T-helper 9 cell (primary cell): ENCODE measurements at places on chromosomes 5 and 9.

- DNase-seq: no peak
Observed at GRCh38 chr5:14767735-14768507, 103.4 kb downstream of the OTULIN start.

DNA sequence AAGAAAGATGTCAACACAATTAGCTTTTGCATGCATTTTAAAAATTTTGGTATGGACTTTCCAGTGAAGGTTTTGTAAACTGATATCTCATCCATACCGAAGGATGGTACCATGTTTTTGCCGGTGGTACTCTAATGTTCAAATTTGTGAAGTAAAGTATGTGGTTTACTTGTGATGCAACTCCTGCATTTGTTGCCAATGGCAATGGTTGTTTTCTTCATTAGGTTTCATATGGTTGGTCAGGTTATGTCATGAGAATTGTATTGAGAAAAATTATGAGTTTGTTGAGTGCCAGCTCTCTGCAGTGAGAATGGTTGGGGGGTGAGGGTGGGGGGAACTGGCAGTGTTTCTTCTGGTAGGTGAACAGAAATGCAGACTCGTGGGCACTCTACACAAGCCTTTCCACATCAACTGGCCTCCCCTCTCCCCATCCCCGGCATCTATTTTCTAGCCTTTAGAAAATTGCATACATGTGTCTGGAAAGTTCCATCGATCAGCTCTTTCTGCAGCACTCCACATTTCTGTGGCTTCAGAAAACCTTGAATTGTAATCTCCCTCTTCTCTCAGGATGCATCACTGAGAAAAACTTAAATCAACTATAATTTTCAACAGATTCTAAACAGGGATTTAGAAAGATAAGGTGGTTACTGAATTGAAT is 107.7 kb downstream of the PDE4D start:
- DNase-seq: no peak

DNA sequence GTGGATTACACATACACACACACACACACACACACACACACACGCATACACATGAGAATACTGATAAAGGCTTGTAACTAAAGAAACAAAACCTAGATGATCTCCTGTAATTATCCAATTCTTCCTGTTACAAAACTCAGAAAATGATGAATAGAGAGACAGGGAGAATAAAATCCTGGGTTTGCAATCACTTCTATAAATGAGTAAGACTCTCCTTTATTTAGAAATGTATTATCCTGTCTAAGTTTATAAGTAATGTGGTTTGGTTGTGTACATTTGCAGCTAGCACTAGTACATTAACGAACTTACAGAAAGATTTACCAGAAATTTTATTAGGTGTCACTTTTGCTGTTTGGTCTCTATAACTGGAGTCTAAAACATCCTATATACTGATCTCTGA is 2.8 kb upstream of the PRR16 start:
- DNase-seq: no peak

GRCh38 chr5:97778451-97778850 is 595.4 kb upstream of the RIOK2 start:
- no peak for DNase-seq

DNA sequence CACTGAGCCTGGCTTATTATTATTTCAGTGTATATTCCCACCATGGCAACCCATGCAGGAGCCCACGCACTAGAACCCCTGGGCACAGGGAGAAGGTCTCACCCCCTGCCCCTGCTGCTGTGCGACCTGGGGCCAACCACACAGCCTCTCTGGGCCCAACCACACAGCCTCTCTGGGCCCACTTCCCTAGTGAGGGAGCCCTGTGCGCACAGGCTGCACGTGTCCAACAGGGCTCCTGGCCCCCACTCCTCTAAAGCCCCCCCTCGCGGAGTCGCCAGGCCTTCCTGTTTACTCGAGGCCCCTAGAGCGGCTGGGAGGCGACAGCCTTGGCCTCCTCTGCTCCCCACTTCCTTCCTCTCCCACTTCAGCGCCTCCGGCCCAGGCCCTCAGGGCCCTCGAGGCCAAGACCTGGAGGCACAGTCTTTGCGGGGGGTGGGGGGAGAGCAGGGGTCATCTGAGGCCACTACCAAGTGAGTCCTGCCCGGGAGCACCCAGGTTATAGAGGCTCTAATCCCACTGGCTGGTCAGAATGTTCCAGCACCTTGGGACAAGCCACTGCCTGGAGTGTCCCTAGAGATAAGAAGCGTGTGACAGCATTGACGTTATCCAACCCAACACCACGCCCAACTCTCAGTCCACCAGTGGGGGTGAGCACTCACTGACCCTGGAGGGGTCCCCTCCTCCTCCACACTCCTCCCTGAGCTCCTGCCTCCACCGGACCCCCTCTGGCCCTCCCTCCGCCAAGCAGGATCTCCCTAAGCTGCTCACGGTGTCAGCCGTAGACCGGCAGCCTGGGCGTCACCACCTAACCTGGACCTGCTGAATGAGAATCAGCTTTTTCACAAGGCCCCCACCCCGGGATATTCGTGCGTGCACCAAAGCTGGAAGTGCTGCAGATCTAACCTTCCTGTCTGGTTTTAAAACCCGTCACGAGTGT is 7.9 kb upstream of the ENG start:
- peak; percentile 29 for DNase-seq

- no peak for DNase-seq
Observed at GRCh38 chr9:38263532-38263931, 129.0 kb upstream of the ALDH1B1 start.

- DNase-seq: no peak
Observed at GRCh38 chr9:130729145-130729544, 35.6 kb downstream of the EXOSC2 start.
